Aorta (tissue), 5 donors: ENCODE measurements at places on chromosomes 4 and X. TPM values are rescaled to one million over a fixed set of nuclear protein-coding genes. Genes with fewer than 3 reads are reported as not detected.

The ZNF157 gene
- 0.72 TPM for total RNA-seq

The SPON2 gene
- 5.7 TPM for total RNA-seq

The GNRHR gene
- not detected for total RNA-seq

The REST gene
- 33.5 TPM for total RNA-seq

DNA sequence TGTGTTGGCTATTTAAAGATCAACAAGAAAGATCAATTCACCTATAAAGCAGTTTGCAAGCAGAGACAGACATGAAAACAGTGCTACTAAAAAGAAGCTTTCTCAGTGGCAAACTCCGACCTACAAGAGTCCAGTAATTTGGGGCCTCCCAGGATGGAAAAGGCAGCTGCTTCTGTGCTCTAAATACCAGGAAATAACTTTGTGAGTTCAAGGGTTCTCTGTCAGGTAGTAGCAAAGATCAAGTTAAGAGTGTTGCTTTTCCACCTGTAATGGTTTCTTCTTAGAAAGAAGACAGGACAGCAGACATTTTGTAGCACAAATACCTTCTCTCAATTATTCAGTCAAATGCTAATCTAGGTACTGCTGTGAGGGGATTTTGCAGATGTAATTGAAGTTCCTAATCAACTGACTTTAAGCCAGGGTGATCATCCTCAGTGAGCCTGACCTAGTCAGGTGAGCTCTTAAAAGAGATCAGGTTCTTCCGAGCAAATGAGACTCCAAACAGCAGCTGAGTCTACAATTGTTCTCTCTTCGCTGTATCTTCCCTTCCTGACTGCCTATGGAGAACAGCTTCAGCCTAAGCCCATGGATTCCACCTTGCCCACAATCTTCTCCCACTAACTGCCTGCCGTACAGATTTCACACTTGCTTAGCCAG is 13.5 kb downstream of the ANKRD17 start:
- H3K4me3 ChIP-seq = no peak overlapping the region
- no peak overlapping the region for H3K27ac ChIP-seq

- DNase-seq = no peak
- no peak overlapping the region for H3K4me3 ChIP-seq
- no peaks in the 10 kb centered on the region for H3K27me3 ChIP-seq
- no peaks in the 10 kb centered on the region for H3K36me3 ChIP-seq
- H3K4me1 ChIP-seq = no peaks in the 10 kb centered on the region
These were observed 251.0 kb downstream of the ANK2 start for GRCh38 chr4:113300471-113300928.

DNA sequence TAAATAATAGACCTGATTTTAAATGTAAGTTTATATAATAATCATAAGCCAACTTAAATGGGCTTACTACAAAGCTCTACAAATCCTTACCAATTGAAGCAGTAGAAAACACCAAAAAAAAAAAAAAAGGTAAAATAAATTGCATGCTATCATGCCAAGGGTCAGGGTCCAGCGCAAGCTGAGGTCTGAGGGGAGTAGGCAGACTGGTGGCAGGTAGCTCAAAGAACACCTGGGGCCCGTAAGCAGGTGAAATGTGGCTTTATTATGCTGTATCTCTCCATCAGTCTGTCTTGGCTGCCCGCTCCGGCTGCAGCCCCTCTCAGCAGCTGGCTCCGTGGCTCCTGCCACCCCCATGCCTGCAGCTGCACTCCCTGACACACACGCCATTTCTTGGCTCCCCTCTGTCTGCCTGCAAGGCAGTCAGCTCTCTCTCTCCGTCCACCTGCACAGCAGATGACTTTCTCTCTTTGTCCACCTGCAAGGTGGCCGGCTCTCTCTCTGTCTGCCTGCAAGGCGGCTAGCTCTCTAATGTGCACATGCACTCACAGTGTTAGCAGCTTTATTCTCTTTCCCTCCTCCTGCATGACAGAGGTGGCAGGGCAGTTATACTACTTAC is 209.4 kb upstream of the UGT8 start:
- no peaks in the 10 kb centered on the region for H3K36me3 ChIP-seq
- no peaks in the 10 kb centered on the region for H3K4me1 ChIP-seq
- H3K4me3 ChIP-seq = no peak overlapping the region
- H3K27ac ChIP-seq = no peak overlapping the region

- H3K27me3 ChIP-seq = no peaks in the 10 kb centered on the region
- H3K4me3 ChIP-seq = no peak overlapping the region
- DNase-seq = no peak
- H3K4me1 ChIP-seq = no peaks in the 10 kb centered on the region
- H3K36me3 ChIP-seq = no peaks in the 10 kb centered on the region
These were observed 221.9 kb downstream of the TENM3 start for GRCh38 chr4:182465114-182465513.

DNA sequence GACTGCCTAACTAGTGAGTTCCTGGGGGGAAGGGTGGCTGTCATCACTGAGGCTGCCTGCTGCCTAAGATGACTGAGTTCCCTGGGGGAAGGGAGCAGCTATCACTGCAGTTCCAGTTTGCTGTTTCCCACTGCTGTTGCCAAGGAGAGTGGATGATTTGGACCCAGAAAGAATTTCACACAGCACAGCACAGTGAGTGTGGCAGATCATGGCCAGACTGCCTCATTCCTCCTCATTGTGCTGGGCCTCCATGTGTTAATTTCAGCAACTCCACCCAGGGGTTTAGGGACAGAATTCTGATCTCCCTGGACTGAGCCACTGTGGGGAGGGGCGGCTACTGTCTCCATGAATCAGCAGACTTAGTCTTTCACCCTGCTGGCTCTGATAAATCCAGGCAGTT is 125.0 kb downstream of the TEX13C start:
- H3K27ac ChIP-seq = no peak overlapping the region
- H3K4me3 ChIP-seq = no peak overlapping the region
- DNase-seq = no peak
- no peaks in the 10 kb centered on the region for H3K36me3 ChIP-seq
- H3K4me1 ChIP-seq = no peaks in the 10 kb centered on the region
